Brain pericyte (primary cell): ENCODE measurements at places on chromosomes 7 and 10.
A peak's percentile ranks its signal among the peaks of the same experiment; 100 is the strongest.

DNA sequence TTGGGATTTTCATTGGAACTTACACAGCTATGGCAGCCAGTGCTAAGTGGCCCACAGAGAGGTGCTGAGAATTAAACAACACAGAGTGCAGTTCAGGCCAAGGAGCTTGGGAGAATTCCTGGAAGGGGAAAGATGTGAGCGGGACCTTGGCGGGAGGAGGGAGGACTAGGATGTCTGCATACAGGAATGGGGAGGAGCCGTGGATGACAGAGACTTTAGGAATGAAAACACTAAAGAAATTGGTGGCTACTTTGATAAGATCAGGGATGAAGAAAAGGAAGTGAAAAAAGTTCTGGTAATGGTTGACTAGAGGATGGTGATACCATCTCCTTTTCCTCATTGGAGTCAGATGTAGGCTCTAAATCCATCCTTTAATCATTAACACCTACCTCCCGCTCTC, 234.2 kb upstream of the FZD8 start:
- DNase-seq = no peak

DNA sequence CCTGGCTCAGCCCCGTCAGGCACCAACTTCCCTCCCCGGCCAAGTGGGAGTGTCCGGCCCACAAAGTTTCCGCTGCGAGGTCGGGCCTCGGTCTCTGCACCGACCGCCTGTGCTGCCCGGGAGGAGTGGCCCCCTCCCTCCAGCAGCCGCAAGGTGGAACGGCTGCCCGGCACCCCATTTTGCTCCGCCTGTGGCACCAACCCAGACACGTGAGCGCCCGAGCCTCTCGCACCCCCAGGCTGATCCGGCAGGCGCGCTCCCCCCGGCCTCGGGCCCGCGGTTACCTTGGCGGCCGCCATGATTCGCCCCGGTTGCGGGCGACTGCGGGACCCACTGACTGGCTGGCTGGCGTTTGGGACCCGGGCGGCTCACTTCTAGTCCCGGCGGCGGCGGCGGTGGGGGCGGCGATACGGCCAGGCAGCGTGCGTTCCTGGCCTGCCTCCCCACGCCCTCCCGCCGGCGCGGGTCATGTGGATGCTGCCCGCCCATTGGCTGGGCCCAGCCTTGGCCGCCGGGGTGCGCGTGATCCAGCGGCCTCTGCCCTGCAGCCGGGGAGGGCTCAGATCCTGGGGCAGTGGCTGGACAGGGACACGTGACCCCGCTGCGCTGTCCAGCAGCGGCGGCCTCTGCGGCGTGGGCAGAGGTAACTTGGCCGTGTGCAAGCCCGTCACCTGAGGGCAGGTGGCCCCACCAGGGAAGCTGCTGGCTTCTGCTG, at the start of gene SLC25A13:
Gene SLC25A13, minus strand, starts transcription at position 441 of the 715 bp plus-strand sequence. Its CDS starts 142 bp downstream, at position 299.
- peak; percentile 41 for DNase-seq

DNA sequence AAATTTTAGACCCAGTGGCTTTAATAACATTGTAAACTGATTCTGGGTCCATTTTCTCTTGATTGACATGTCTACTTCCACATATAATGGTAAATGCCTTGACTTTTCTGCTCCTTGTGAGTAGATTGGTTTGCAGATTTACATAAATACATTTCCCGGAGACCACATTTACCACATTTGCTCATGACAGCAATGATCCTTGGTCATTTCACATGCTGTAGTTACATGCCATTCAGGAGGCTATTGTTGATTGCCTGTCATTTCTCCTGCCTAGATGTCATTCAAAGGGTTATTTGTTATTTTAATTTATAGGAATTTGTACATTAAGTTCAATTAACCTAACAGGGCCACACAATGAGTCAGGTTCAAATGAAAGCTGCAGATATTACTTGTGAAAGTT, 280.5 kb downstream of the CNTNAP2 start:
- no peak for DNase-seq

- DNase-seq = no peak
Observed at GRCh38 chr7:74038194-74038961, 10.4 kb downstream of the ELN start.

GRCh38 chr10:33483816-33484190, 149.3 kb upstream of the NRP1 start:
- DNase-seq = no peak

GRCh38 chr7:39360766-39361165, 205.4 kb upstream of the YAE1 start:
- DNase-seq = no peak

- DNase-seq = no peak
Observed at GRCh38 chr10:13219685-13220670, 14.2 kb downstream of the UCMA start.

DNA sequence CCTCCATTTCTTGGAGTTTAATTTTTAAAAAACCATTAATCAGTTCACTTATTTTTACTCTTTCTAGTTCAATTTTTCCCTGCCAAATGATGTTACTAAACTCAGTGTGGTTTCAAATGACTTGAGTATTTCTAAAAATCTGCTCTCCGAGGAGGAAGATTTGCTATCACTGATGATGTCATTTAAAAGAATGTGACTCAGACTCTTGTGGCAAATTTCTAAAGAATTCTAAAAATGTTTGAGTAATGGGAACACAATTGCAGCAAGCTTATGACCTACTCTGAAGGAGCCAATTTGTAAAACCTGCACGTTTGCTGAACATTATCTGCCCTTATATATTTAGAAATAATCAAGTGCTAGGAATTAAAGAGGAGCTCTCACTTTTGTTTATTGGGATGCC, 88.6 kb downstream of the SPAG6 start:
- DNase-seq = no peak

DNA sequence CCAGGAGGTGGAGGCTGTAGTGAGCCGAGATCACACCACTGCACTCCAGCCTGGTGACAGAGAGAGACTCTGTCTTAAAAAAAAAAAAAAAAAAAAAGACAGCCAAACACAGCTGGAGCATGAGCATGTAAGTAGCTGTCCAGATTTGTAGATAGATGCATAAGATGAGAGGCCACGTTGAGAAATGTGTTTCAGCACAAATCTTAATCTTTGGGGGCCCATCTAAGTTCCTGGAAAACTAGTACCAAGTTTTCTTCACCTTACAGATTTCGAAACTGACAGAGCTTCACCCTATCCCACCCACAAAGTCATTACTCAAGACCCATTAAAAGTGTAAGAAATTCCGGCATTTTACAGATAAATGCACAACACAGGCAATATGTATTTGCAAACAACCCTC, 208.2 kb downstream of the PARD3 start:
- DNase-seq = no peak

GRCh38 chr7:24821045-24821753, 63.9 kb upstream of the GSDME start:
- peak; percentile 38 for DNase-seq

DNA sequence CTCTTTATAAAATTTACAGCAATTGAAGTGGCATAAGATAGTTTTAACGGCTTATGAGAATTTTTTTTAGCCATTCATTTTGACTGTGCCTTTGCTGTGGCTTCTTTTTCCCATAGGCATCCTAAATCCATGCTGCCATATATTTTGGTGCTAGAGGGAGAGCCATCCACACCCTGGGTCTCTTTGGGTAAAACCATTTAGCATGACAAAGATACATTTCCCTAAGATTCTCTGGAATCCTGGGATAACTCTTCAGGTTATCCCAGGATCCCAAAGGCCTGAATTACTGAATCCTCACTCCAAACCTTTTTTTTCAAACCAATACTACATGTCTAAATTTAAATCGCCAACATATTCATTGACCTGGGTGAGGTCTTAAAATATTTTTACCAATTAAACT, 28.9 kb downstream of the DNAJC12 start:
- DNase-seq = no peak

DNA sequence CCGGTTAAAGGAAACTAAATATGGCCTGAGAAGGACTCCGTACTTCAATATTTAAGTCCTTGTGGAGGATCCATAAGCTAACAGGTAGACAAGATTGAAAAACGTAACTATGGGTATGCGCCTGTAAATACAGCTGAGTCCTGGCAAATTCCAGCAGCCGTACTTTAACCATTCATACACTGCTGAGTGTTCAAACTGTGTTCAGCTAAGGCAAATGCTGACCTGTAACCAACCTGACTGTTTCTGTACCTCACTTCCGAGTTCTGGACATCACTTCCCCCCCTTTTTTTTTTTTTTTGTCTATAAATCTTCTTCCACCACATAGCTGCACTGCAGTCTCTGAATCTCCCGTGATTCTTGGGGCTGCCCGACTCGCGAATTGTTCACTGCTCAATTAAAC, 69.1 kb downstream of the SRPK2 start:
- DNase-seq = no peak

DNA sequence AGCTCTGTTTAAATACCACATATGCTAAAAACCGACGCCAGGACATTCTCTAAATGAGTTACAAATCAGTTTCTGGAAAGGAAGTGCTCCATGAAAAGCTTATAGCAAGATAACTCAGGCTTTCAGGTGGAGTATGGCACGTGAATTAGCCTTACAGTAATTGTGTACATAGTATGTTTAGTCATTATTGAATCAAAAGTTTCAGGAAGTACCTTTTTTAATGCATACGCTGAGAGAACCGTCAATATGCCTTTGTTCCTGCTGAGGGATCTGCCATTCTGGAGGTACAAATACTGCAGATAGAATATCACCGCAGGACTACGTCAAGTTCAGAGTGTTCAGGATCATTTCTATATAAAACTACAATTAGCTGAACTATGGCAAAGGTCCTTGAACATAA, 45.7 kb downstream of the ANKMY2 start:
- no peak for DNase-seq

- no peak for DNase-seq
Observed at GRCh38 chr10:80894311-80894791, 356.6 kb downstream of the SH2D4B start.

GRCh38 chr10:114499630-114500190, 95.4 kb upstream of the AFAP1L2 start:
- no peak for DNase-seq

GRCh38 chr10:92722349-92722748, 32.6 kb downstream of the HHEX start:
- no peak for DNase-seq

- no peak for DNase-seq
Observed at GRCh38 chr10:24759672-24760071, 36.0 kb upstream of the ARHGAP21 start.

- peak; percentile 1 for DNase-seq
Observed at GRCh38 chr7:65946904-65947303, 35.1 kb downstream of the GUSB start.

DNA sequence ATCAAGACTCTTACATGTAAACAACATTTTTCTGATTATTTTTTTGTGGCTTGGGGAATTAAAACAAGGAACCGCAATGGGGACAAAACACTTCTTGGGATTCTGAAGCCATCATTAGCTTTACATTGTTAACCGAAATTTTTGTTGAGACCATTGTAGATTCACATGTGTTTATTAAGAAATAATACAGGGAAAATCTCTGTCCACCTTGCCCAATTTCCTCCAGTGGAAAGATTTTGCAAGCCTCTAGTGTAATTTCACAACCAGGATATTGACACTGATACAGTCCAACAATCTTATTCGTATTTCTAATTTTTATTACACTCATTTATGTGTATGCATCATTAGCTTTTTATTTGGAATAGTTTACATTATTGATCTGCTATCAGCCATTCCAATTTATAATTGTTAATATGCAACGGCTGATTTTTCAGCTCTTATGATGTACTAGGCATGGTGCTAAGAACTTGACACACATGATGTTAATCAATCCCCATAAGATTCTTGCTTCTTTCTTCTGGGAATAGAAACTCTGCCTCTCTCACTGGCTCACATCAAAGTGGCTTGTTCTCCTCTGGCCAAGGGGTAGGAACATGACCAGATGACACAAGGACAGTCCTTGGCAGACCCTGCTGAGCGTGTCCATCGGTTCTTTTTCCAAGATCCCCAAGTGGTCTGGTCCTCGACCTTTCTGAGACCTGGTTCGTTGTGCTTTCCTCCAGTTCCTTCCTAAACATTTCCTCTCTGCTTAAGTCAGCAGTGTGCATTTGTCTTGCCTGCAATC, 137.6 kb downstream of the ADAM12 start:
- no peak for DNase-seq

- DNase-seq = no peak
Observed at GRCh38 chr10:9449530-9449929, 1395.0 kb downstream of the GATA3 start.

DNA sequence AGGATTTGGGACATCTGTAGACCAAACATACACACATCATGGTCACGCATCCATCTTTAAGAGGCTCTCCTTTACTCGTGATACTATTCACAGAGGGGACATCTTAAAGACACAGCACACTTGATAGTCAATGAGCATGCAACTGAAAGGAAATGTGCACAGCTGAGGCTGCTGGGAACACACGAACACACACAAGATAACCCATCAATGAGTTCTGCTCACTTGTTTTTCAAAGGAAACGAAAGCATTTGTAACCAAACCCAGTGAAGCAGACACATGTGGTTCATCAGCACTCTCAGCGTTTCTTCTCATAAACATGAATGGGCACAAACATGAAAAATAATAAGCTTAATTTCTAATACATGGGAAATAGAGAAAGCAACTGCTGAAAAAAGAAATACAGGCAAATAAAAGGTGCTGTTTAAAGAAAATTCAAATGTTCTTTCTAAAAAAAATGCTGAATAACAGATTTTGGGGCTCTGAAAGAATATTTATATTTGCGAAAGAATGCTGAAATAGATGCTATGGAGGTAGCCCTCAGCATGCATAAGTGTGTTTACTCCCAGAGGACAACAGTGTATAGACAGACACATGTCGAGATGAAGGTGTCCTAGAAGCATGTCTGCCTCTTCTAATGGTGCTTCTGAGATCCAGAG, 59.7 kb upstream of the LAMB4 start:
- no peak for DNase-seq

DNA sequence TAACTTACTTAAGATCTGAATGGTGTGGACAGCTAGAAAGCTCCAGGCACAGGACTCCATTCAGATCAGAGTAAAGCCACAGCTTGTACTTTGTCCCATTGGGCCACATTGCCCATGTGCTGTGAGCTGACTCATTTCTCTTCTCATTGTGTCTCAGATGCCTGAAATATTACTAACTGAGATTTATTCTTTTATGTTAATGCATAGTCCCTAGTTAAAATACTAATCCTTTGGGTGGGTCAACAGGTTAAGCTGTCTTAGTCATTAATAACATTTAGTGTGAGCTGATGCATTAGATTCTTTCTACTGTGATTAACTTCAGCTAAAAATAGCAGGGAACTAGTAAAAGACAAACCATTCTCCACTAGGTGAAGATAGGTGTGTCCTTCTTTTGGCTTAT, 104.7 kb upstream of the ARMC3 start:
- DNase-seq = no peak

DNA sequence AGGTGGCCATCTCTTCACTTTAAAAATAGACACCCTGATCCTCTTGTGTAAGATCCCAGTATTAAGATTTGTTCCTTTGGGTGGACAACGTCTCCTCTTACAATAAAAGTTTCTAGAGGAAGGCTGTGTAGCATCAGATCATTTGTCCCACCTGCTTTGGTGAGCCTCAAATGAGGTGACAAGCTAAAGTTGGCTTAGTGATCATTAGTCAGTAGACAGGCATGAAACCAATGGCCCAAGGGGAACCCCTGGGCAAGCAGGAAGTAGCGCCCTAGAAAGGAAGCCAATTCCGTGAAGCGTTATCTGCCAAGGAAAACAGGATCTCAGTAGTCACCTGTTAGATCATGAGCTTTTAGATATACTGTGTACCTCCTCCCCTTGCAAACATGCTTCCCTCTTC, 66.8 kb downstream of the PCGF5 start:
- no peak for DNase-seq
